Stimulated activated CD8-positive, alpha-beta memory T cell treated with anti-CD3 and anti-CD28 coated beads, Interleukin-2, amount 100 ng/mL, for 1 hour (primary cell): ENCODE measurements at places on chromosomes 5 and 9.

- DNase-seq = peak; percentile 10
Measured at GRCh38 chr9:111937781-111938426, 41.3 kb downstream of the UGCG start.

DNA sequence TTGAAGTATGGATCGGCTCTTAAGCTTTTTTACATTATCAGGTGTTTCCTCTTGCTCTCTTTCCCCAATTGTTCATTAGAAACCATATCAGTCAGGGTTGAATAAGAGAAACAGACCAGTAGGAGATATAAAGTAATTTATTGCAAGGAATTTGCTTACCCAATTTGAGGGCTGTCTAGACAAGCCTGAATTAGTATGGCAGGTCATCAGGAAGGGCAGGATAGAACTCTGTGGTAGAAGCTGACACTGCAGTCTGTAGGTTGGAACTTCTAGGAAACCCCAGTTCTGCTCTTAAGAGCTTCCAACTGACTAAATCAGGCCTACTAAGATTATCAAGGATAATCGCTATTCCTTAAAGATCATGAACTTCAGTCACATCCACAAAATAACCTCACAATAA lies 24.3 kb downstream of the ISOC1 start:
- DNase-seq = no peak

GRCh38 chr5:33268374-33268773 lies 172.4 kb upstream of the TARS1 start:
- DNase-seq = no peak

GRCh38 chr5:169503886-169504285 lies 79.7 kb upstream of the SPDL1 start:
- DNase-seq = no peak

- no peak for DNase-seq
Measured at GRCh38 chr9:34982361-34982760, 7.2 kb upstream of the DNAJB5 start.

DNA sequence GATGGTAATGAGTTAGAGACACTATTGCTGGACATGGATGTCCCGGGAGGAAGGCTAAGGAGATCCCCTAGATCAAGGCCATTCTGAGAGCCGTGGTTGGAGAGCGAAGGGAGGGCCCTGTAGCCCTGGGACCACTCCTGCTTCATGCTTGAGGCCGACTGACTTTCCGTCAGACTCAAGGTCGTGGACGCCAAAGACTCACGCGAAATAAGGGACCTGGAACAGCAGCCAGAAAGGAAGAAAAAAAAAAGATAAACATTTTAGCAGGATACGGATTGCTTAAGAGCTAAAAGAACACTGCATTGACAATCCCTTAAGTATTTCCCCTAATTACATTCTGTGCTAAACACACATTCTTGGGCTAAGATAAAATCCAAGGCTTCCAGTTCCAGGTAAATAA lies 181.2 kb downstream of the GLIS3 start:
- no peak for DNase-seq

DNA sequence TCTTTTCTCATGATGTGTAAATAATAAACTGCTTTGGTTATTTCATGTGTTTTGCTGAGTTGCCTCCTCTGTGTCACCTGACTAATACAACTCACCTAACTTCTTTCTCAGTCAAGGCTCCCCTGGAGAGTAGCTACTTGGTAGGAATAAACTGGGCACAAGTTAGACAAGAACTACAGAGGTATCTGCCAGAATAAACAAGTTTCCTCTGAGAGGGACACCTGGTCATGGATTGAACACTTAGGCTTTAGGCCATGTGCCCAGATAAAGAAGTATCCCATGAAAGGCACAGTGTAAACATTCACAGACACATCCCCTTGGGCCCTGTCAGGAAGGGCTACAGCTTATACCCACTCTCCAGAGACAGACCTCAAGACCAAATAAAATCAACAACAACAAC lies 532.5 kb downstream of the KIF4B start:
- DNase-seq = no peak

DNA sequence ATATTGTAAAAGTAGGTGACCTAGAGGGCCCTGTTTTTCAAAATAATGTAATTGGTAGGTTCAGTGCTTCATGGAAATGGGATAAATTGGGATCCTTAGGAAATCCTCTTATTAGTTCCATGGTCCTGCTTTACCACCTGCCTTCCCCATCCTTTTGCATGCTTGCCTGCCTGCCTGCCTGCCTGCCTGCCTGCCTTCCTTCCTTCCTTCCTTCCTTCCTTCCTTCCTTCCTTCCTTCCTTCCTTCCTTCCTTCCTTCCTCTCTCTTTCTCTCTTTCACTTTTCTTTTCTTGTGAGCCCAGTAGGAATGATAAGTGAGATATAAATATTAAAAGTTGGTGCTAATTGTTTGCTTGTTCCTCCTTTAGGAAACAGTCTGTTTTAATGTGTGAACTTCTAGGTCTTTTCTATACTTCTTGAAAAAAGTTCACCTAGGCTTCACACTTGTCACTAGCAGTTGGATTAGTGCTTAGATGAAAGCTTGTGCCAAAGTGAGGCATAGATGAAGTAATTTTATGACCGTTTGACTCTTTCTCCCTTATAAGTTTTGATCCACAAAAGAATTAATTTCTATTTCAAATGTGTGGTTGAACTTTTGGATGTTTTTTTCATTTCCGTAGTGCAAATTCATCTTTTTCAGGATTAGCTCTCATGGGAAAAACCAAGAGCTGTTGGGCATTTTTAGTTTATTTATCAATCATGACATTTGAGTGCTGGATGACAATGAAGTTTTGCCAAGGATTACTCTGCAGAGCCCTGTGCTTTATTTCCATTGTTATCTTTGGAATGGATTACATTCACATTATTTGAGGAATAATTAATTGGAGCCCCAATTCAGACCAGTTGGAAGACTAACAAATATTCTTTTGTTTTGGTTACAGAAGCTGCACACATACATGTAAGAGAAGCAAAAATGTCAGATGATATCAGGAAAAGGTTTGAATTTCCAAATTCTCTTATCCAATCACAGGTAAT lies 30.7 kb downstream of the FOCAD start:
- no peak for DNase-seq

DNA sequence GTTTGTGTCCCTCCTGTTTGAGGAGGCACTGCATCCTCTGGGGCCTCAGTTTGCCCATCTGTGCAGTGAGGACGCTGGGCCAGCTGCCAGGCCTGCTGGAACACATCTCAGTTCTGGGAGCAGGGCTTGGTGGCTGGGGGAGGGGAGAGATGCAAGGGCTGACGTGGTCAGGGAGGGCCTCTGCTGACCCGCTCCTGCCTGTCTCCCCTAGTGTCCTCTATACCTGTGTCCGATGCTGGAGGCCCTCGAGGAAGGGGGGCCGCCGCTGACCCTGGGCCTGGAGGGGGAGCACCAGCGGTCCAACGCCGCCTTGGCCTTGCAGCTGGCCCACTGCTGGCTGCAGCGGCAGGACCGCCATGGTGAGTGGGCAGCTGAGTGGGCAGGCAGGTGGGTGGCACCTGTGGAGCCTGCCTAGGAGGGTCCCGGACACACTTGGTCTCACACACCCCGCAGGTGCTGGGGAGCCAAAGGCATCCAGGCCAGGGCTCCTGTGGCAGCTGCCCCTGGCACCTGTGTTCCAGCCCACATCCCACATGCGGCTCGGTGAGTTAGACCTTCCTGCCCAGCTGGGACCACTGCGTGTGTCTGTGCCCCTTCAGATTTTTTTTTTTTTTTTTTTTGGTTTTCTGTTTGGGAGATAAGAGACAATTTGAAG lies 5.8 kb downstream of the FPGS start:
- DNase-seq = no peak

DNA sequence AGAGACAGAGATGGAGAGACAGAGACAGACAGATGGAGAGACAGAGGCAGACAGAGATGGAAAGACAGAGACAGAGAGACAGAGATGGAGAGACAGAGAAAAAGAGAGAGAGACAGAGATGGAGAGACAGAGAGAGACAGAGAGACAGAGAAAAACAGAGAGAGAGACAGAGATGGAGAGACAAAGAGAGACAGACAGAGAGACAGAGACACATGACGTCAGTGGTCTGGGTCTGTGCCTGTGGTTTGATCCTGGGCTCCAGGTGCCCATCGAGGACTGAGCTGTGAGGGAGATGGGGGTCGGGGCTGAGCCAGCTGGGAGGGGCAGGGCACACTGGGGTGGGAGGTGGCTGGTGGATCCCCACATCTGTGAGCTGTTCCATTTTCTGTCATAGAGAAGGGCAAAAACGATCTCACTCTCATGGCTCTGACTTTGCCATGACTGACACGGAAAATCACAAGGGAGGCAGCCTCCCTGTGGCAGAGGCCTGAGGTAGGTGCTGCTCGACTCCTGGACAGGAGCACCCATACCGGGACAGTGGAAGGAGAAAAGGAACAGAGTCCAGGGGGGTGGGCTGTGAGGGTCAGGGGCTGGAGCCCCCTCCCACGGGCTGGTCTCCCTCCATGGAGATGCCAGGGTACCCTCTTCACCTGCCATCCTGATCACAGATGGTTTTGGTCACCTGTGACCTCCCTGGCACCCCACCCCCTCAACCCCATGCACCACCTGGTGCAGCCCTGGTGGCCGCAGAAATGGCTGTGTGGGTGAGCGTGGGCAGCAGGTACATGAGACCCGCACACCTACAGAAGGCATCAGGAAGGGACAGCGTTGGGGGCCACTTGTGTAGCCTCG lies 28.8 kb downstream of the GLT6D1 start:
- DNase-seq = no peak

DNA sequence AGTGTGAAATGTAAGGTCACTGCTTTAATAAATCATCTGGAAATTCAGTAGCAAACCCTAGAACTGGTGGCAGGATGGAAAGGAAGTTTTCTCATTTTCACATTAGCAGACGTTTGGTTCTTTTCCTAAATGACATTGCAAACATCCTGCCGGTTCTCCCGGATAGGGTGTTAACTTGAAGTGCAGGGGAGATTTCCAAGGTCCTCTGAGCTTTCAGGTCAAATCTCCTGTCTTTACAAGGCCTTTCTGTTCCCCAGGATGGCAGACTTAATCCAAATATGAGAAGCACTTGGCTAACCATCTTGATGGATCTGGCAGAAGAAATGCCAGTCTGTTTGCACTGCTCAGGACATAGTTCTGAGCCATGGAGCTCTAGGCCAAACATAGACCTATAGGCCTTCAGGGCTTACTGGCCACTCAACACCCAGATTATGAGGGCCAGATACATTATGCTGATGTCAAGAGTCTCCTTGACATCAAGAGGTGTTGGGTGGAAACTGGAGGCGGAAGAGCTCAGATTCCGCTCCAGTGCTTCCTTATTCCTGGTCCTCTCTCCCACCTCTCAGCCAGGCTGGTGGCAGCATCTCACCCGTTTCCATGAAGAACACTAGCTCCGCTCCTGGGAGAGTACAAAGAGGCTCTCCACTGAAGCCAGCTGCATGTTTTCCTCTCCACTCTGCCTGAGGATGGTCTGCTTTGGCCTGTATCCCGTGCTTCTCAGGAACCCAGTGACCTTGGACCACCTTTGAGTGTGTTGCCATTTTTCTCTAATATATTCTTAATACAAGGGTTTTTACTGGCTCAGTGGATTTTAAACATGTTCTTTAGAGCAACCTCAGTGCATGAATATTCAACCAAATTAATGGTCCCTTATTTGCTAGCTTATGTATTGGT lies 61.0 kb downstream of the RALGPS1 start:
- no peak for DNase-seq

DNA sequence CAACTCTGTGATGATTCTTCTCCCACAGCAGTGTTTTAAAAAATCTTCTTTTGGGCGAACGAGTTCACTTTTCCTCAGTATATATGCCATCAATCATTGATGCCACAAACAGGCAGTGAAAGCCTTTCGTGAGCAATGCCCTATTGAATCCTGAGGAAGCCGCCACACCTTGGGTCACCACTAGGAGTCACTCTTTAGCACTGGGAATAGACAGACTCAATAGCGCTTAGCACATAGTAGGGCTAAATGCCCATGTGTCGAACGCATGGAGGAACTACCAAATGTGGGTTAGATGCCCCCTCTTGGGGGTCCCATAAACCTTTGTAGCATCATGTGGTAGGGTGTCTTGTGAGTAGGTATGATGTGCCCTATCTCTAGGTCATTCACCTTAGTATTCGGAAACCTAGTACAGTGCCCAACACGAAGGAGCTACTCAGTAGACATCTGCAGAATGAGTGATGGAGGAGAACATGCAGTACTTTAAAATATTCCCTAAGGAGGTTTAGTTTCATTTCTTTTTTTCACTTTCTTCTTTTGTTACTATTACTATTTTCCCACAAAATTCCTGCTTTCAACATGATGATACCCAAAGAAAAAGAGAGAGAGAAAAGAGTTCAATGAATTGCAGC lies 603.7 kb downstream of the BNC2 start:
- no peak for DNase-seq

DNA sequence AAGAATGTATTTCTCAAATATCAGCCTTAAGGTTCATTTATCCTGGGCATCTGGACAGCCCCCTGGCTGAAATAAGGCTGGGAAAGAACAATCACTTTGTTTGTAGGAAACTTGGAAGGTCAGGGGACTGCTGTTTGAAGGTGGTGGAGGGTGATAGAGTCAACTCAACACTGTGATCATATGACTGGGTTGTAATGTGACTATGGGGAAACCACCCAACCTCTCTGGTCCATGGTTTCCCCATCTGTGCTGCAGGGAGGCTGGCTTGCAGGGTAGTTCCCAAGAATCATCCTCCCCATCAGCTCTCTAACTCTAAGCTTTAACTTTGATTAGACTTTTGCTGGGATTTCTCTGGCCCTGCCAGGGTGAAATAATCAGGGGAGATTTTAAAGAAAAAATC lies 10.0 kb downstream of the INSYN2B start:
- no peak for DNase-seq

- DNase-seq = no peak
Measured at GRCh38 chr9:95053611-95054570, 263.6 kb downstream of the FANCC start.

DNA sequence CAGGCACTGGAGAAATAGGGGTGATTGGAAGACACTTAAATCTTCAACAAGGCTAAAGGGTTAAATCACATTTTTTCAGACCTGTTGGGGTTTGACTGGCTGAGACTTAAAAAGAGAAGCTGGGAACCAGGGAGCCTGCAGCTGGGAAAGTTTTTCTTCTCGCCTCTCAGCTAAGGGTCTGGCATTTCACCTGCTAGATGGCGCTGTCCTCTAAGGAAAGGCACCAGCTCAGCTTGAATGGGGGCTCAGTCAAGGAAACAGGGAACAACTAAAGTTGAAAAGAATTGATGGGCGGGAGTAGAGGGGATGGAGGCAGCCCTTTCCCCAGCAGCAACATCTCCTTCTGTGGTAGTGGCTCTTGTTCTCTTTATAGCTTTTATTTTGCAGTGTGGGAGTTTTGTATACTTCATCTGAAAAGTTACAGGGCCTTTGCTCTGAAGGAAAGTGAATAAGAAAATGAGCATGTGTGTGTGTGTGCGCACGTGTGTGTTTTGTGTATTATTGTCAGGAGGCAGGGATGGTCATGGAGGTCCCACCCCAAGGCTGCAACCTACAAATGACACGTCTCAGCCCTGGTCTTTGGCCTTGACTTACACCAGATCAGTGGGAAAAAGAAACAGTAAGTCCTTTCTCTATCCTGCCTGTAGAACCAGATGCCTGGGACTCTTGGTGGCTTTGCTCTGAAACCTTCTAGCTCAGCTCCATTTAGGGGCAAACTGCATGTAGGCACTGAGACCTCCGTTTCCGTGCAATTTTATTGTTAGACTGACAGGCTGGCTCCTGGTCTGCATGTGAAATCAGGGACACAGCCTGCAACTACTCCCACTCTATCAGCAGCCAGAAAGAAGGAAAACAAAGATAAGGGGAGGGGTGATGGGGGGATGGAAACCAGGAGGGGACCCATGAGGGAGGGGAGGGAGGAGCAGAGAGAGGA lies 316.2 kb upstream of the CLINT1 start:
- peak; percentile 18 for DNase-seq
